ENCODE measurements at places on chromosomes 6 and 20.
A peak's percentile ranks its signal among the peaks of the same experiment; 100 is the strongest.

- DNase-seq, result no peak
Measured at GRCh38 chr6:47000842-47001241, 41.3 kb downstream of the ADGRF1 start.

DNA sequence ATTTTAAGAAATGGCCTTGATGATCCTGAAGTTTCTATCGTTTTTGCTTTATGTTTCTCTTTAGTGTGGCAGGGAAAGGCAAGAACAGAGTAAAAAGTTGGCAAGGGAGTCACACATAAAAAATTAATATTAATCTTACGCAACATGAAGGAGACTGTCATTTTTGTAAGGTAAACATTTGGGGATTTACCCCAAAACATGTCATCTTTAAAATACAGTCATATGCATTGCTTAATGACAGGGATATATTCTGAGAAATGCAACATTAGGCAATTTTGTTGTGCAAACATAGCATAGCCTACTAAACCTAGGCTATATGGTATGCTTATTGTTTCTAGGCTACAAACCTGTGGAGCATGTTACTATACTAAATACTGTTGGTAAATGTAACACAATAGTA lies 5.4 kb downstream of the RBL1 start:
- DNase-seq, result no peak

GRCh38 chr20:51042064-51042463 lies 19.2 kb upstream of the KCNG1 start:
- no peak for DNase-seq

GRCh38 chr20:38862226-38862625 lies 56.7 kb downstream of the PPP1R16B start:
- no peak for DNase-seq

GRCh38 chr6:169923468-169924464 lies 172.3 kb downstream of the ERMARD start:
- no peak for DNase-seq

DNA sequence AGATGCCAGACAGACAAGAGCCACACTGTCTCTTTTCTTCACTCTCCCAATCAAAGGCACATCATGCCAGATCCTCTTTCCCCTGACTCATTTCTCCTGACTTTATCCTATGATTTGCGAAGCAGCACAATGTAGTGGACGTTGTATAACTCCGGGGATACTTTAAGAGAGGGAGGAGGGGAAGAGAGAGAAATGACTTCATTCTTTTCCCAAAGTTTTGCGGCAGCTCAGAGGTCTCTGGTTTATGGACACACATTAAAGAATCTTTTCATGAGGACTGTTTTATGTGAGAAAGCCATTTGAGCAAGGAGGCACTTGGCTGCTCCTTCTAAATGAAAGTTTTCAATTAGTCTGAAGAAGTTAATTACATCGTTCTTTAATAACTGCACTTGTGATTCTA lies 75.1 kb upstream of the MC3R start:
- no peak for DNase-seq

GRCh38 chr6:73388800-73389512 lies 5.7 kb upstream of the DDX43 start:
- DNase-seq, result peak; percentile 18

- DNase-seq, result no peak
Measured at GRCh38 chr6:20538131-20538662, 3.9 kb downstream of the CDKAL1 start.

GRCh38 chr20:16030253-16030652 lies 543.0 kb downstream of the KIF16B start:
- DNase-seq, result no peak

- DNase-seq, result no peak
Measured at GRCh38 chr6:36418558-36418957, 24.1 kb downstream of the PXT1 start.

GRCh38 chr20:61908057-61909026 lies 157.3 kb downstream of the TAF4 start:
- no peak for DNase-seq

DNA sequence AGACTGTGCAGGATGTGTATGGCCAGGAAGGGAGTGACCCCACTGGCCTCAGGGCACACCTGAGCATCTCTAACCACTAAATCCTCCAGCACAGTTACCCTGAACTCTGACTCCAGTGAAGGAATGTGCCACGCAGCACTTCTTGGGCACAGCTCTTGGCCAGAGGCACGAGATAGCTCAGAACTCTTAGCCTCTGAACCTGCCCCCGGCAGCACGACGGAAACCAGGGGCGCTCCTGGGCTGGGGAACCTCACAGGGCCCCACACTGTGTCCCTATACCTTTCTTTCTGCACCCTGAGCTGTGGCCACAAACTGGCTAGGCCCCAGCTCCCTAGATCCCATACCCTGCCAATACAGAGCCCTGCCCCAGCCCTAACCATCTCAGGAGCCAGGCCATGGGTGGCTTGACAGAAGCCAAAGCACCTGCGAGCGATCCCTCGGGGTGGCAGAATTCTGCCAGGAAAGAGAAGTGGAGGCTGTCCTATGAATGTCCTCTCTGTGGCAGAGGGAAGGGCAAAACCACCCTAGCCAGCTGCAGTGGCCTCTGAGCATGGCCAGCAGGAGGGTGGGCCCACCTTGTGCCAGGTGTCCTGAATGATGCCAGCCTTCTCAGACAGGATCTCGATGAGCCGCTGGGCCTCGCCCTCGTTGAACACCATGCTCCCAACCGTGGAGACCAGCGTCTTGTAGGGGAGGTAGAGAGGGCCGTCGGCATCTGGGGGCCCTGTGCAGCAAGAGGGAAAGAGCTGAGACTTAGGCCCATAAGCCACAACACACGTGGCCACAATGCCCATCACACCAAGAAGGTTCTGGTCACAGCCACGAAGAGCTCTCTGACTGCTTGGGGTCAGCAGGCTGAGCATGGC lies 39.4 kb downstream of the RRBP1 start:
- no peak for DNase-seq

- no peak for DNase-seq
Measured at GRCh38 chr20:54084727-54085388, 14.5 kb upstream of the BCAS1 start.

DNA sequence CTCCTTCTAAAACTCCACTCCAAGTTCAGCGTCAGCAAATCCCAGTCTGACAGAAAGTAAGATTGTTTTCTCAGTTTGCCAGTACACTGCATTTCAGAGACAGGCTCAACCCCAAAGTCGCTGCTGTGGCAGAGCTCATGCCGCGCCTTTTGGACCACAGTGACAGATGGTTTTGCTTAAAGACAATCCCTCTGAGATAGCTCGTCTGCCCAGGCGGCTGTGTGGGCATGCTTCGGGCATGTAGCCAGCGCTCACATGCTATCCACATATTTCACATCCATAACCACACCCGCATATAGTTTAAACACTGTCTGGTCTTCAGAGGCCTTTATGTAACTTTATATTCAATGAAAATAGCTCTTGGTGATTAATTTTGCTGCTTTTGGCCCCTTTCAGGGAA lies 14.7 kb upstream of the PXDC1 start:
- DNase-seq, result no peak

DNA sequence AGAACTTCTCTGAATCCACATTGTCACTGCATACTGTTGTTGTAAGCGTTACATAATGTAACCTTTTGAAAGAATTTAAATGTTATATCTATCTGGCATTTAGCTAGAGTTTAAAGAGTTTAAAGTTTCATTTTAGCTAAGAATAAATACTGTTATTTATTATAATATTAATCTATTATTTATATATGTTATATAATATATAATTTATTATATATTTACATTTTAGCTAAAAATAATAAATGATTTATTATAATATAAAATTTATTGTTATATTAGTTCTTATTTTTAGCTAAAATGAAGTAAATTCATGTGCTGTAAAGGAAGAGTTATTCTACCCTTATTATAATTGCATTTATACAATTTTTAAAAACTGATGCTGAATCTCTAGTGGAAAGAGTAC lies 255.4 kb upstream of the QKI start:
- DNase-seq, result no peak

DNA sequence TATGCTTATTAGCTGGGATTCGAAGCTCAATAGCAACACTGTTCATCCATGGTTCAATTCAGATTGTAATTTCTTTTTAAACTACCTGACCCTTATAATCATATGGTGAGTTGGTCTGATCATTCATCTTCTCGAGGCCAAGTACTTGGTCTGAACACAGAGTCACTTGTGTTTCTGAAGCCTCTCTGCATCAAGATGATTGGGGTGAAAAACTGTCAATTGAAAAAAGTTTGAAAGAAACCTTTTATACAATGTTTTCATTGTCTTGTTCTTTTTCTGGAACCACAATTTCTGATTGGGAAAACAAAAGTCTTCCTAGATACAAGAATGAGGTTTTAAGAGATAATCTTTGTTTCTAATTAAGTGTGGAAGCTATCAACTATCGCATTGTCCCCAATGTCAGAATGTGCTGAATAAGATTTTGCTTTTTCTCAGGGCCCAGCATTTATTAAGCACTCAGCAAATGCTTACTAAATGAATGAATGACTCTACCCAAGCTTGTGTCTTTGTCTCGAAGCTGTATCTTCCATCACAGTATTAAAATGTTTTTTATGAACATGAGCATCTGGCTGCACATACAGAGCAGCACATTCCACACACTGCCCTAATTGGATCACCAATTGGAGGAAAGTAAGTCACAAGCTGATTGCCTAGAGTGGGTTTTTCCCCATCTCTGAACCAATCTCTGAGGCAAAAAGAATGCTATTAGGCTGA lies 45.0 kb upstream of the MOXD1 start:
- DNase-seq, result no peak

GRCh38 chr6:15264902-15265761 lies 19.3 kb downstream of the JARID2 start:
- DNase-seq, result no peak

DNA sequence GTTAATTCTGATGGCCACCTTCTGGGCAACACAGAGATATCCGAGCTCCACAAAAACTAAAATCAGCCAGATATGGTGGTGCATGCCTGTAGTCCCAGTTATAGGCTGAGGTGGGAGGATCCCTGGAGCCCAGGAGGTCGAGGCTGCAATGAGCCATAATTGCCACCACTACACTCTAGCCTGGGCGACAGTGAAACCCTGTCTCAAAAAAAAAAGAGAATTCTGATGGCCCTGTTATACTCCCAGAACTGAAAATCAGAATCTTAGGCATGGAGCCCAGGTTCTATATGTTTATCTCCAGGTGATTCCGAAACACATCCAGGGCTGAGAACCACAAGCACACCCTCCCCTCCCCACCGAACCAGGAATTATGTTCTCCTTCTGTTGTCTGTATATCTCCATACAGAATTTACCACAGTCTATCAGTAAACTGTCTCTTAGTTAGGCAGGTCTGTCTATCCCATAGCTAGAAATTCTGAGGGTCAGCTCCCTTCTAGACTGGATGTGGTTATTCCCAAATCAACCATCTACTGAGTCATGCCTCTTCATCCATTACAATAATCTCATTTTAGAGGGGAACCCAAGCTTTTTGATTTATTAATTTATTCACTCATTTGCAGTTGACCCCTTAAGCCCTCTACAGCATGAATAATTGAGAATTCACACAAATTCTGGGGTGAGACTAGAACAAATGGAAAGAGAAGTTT lies 24.8 kb upstream of the CCND3 start:
- no peak for DNase-seq

- no peak for DNase-seq
Measured at GRCh38 chr20:40493549-40493948, 195.5 kb downstream of the MAFB start.

DNA sequence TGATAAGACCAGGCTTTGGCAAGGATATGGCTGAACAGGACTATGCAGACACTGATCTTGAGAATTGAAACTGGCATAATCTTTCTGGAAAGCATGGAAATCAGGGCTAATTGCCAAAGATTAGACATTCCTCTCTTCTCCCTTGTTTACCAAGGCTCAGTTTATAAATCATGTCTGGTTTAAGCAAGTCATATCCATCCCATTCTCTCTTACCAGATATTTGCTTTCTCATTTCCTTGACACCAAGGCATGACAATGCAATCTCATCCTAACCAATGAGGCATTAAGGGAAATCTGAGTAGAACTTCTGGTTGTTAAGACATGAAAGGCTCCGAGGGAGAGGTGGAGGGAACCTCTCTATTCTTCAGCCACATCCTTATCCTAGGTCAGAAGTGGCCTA lies 110.3 kb upstream of the CEP85L start:
- no peak for DNase-seq

GRCh38 chr6:73109659-73110058 lies 115.6 kb downstream of the KHDC1L start:
- no peak for DNase-seq

DNA sequence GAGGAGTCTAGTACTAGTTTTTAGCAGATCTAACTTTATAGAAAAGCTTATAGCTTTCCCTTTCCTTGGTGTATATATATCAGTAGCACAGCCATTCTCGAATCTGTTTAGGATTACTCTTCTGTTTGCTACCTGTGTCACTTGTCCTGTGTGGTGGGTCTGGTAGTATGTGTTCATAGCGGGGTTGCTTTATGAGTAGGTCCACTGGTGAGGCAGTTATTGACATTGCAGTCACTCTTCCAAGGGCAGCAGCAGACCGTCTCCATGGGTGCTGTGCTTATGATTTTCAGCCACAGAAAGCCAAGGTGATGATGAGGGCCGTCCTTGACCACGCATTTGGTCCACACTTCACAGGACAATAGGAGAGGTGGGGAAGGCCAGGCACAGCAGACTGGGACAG lies 171.5 kb downstream of the CDKAL1 start:
- DNase-seq, result no peak

DNA sequence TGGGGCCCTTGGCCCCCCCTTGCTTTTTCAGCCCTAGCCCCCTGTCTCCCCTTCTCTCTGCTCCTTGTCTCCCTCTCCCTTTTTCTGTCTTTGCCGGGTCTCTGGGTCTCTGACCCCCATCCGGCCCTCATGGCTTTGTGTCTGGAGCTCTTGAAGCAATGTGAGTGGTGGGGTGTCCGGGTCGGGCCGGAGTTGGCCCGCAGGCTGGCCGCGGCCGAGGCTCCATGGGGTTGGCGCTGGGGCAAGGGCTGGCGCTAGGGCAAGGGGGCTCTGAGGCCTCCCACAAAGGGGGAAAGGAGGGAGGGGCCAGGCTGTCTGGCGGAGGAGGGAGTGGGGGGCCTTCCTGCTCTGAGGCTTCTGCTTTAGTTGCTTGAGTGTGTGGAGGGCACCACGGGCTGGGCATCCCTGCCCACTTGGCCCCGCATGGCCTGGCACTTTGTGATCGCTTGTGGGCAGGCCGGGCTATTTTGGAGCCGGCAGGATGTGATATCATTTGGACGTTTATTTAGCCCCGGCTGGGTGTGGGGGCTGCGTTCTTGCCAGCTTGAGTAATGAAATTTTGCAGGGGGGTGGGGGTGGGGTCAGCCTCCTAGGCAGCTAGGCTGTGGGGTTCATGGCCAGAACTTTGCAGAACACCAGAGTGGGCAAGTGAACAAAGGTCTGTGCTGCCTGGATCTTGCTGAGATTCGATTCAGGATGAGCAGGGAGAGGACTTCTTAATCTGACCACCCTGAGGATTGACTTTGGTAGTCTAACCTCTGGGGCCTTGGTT lies 78.7 kb upstream of the MYL9 start:
- no peak for DNase-seq

DNA sequence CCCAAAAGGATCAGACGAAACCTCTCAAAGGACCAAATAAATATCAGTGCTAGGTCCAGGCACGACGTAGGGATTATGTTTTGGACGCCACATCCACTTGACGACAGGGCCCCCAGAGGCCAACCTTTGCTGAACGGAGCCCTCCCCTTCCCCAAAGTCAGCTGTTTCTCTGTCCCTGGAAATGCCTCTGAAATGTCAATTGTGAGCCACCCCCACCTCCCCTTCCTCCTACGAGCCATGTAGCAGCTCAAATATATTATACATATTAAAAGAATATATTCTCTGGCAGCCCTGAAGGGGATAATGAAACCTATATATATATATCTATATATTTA lies 39.6 kb upstream of the BLCAP start:
- DNase-seq, result no peak
